ENCODE measurements at places on chromosomes 3 and 15.

DNA sequence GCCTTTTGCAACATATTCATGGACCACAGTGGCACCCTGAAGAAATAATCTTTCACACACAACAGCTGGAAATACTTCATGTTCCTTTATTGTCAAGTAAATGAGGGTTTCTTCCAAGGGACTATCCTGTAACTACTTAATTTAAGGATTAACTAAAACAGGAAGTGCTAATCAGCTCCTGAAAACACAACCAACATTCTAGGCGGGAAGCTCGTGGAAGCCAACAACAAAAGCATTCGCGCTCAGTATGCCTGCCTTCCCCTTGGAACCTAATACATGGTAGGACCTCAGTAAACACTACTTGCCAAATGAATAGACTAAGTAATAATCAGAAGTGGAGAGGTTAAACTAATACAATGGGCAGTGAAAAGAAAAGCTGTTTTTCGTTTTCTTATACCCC, 300.9 kb downstream of the RORA start:
- DNase-seq: no peak

DNA sequence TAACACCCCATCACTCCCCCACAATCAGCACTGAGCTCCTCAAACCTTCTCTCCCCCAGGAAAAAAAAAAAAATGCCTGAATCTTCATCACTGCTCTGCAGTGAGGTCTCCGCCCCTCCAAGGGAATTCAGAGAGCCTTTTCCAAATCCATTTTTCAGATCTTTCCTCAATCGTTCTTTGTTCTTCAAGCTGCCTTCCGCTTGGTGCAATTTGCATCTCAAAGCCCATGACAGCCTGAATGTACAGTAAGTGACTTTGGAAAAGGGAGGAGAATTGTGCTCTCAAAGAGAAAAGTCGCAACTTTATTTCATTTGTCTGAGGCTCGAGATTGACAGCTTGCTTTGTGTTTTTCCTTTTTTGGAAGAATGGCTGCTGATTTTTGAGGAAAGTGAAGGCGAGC, 75.0 kb downstream of the CORO2B start:
- no peak for DNase-seq

DNA sequence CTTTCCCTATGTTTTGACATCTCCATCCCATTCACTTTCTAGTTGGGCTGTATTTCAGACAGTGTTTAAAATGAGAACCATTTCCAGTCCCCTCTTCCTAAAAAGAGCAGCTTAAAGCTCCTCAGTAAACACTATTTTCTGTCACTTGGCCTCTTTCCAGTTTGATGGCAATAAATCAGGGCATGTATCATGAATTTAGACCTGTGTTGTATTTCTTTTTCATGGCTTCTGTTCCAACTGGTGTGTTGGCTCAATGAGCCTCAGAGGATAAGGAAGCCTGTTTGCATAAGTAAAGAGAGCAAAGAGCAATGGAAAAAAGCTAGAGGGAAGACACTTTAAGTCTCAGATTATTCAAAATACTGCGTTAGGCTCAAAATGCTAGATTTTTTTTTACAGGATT, 7.2 kb downstream of the CCDC80 start:
- no peak for DNase-seq

DNA sequence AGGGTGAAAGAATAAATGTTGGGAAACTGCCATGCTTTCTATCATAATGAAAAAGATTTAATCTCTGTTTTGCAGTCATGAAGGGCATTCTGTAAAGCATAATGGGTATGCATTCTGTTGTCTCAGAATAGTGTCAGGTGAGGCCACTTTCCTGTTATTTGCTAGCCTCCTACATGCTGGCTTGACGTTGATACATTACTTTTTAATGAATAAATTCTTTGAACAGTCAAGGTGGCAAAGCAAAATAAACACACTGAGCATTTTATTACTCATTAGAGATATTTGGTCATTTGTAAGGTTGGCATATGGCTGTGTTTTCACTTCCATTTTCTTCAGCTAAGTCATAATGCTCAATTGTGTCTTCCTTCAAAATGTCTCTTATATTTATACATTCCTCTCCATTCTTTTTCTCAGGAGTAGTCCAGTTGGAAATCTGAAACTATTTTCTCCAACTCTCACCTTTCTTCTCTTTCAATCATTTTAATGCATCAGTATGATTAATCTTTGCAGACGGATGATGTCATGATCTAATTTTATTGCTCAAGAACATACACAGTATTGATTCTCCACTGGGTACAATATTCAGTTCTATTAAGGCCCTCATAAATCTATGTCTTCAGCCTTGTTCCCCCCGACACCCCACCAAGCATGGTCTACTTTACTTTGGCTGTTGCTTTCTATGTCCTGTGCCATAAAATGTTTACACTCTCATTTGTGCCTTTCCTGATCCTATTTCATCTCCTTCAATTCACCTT, 290.7 kb downstream of the GBE1 start:
- DNase-seq: no peak

GRCh38 chr3:9712415-9712814, 8.8 kb downstream of the CPNE9 start:
- DNase-seq: no peak

DNA sequence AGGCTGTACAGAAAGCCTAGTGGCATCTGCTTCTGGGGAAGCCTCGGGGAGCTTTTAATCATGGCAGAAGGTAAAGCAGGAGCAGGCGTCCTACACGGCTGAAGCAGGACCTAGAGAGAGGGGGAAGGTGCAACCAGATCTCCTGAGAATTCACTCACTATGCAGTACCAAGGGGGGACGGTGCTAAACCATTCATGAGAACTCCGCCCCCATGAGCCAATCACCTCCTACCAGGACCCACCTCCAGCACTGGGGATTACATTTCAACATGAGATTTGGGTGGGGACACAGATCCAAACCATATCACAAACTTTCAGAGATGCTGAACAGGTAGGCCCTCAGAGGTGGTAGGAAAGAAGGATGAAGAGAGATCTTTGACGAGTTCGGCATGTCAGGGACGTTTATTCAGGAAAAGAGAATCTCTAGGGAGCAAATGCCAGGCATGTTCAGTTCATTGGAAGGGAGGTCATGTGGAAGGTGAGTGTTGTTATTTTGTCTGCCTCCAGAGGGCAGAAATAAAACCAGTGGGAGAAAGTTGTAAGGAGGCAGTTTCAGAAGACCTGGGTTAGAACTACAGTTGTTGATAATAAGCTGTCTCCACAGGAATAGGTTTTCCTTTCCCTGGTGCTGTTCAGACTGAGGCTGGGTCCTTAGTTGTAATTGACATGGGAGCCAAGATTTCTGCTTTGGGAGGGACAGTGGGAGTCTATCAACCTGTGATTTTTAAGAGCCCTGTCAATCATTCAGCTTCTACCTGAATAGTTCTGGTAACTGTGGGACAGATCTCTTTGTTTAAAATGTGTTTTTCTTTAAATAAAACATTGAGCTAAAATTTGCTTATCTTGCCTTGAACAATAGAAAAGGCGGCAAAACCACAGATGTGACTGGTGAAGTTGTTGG, 4.3 kb upstream of the FNDC3B start:
- DNase-seq: no peak

- DNase-seq: no peak
Measured at GRCh38 chr3:126636436-126636835, 18.5 kb downstream of the TXNRD3 start.

- no peak for DNase-seq
Measured at GRCh38 chr15:57216288-57216687, 160.0 kb upstream of the CGNL1 start.

DNA sequence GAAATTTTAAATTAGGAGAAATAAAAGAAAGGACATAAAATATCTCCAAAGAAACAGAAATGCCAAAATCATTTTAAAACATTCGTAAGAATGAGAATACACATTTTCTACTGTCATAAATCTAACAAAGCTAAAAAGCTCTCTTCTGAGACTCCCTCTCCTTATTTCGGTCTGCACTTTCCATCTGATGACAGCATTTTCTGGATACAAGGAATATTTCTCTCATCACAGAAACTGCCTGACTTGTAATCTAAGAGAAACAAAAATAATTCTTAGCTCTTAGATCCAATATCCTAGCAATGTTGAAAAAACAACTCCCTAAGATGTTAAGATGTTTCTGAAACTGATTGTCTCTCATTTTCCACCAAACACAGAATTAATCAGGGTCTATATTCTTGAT, 93.5 kb downstream of the PEAK1 start:
- DNase-seq: no peak

GRCh38 chr15:29130476-29130875, 139.1 kb downstream of the NSMCE3 start:
- DNase-seq: no peak
